ENCODE measurements at places on chromosomes 5 and 9. TPM values are rescaled to one million over a fixed set of nuclear protein-coding genes. Genes with fewer than 3 reads are reported as not detected.

DNA sequence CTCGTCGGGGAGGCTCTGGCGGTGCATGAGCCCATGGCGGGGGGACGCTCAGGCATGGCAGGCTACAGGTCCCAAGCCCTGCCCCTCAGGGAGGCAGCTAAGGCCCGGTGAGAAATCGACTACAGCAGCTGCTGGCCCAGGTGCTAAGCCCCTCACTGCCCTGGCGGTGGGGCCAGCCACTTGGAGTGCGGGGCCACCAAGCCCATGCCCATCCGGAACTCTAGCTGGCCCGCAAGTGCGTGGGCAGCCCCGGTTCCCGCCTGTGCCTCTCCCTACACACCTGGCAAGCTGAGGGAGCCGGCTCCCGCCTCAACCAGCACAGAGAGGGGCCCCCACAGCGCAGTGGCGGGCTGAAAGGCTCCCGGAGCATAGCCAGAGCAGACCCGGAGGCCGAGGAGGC is 1896.9 kb upstream of the CDH6 start:
- ATAC-seq, result no peak

GRCh38 chr9:6782981-6783380 is 25.2 kb downstream of the KDM4C start:
- no peak for ATAC-seq

- ATAC-seq, result peak; percentile 38
These were observed 467 bp downstream of the CNOT6 start for GRCh38 chr5:180494510-180495181.

GRCh38 chr5:36836831-36837230 is 39.7 kb upstream of the NIPBL start:
- ATAC-seq, result no peak

GRCh38 chr5:157842787-157843186 is 16.2 kb downstream of the CLINT1 start:
- ATAC-seq, result no peak

- no peak for ATAC-seq
These were observed 97.9 kb upstream of the LPAR1 start for GRCh38 chr9:111136180-111136579.

DNA sequence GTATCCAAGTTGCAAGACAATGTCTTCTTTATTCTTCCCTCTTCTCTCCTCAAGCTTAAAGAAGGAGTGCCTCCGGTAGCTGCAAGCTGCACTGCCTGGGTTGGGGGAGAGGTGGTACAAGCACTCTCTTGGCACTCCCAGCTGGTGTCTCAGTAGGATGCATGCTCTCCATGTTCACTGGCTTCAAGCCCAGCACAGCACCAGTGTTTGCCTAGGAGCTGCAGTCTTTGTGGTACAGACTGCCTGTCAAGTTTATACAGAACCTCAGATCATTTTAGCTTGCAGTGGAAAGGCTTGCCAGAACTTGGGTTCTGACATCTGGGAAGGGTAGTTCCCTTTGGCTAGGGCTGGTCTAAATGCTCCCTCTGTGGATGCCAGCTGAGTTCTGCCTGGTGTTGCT is 505.6 kb downstream of the MAN2A1 start:
- ATAC-seq, result no peak

- peak; percentile 85 for ATAC-seq
These were observed 4.5 kb downstream of the FANCC start for GRCh38 chr9:95313010-95313498.

DNA sequence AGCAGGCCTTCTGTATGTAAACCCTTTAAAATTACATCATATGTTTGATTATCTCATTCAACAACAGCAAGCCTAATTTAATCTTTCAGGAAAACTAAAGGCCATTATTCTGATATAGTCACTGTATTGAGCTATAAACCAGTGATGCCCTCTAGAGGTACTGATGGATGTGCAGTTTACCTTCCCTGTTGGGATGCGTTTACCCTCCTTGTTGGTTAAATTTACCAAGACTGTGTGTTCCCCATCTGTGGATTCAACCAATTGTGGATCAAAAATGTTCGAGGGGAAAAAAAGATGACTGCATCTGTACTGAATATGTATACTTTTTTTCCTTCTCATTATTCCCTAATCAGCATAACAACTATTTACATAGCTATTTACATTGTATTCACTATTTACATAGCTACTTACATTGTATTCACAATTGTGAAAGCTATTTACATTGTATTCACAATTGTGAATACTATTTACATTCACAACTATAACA is 3.7 kb upstream of the BAAT start:
- ATAC-seq, result peak; percentile 37

DNA sequence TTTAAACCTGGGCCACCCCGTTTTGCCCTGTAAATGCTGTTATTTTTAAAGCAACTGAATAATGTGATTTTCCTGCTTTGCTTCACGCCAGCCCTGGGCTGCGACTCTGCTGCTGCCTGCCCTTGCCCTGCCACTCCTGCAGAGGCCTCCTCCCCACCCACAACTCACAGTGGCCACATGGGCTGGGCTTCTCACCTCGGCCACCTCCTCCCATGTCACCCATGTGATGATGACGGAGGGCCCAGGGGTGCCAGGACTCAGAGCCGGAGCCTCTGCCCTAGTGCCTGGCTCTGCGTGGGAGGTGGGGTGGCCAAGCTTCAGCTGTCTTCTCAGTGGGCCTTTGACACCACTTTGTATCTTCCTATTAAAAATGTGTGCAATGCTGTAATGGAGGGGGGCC is 48.1 kb upstream of the NKD2 start:
- ATAC-seq, result no peak

- peak; percentile 70 for ATAC-seq
These were observed 29.3 kb downstream of the PTPA start for GRCh38 chr9:129140397-129141065.

GRCh38 chr5:32545102-32545800 is 40.1 kb upstream of the SUB1 start:
- ATAC-seq, result no peak

DNA sequence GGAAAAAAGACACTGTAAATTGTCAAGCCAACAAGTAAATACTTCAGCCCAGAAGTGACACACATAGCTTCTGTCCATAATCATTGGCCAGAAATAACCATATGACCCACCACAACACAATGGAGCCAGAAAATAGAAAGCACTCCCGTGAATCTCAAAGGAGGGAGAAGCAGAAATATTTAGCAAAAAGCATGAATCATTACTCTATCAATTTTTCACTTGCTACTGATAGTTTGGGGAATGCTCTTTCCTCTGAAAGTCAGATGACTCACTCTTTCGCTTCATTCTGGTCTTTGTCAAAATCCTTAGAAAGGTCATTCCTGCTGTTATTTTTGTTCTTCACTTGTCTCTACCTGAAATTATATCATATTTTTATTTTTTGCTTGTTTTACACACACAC is 312.6 kb downstream of the TMEM232 start:
- no peak for ATAC-seq

DNA sequence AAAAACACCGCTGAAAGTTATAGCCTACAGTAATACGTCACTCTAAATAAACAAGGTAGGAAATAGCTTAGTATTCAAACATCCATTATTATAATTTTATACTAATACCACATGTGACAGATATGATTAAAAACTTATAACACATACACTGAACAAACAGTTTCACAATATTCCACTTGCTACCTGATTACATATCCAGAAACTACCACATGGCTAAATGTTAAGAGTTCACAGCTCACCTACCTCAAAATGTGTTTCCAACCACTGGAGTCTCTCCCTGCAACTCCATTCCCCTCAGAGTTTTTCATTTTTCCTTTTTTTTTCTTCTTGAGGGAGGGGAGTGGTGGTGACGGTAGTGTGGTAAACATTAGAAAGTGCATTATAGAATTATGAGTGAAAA is 12.1 kb downstream of the RICTOR start:
- no peak for ATAC-seq

DNA sequence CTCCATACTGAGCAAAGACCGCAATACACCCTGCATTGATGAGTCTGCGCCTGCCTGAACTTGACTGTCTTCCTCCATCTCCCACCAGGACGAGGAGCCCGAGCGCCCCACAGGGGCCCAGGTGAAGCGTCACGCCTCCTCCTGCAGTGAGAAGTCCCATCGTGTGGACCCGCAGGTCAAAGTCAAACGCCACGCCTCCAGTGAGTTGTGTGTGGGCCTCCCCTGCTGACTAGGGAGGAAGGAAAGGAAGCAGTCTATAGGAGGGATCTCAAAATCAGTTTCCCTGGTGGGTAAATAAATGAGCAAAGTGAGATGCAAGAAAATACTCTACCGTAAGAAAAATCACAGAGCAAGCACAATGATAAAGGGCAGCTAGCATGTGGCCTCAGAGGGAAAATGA is 22.8 kb upstream of the GRPEL2 start:
- no peak for ATAC-seq

DNA sequence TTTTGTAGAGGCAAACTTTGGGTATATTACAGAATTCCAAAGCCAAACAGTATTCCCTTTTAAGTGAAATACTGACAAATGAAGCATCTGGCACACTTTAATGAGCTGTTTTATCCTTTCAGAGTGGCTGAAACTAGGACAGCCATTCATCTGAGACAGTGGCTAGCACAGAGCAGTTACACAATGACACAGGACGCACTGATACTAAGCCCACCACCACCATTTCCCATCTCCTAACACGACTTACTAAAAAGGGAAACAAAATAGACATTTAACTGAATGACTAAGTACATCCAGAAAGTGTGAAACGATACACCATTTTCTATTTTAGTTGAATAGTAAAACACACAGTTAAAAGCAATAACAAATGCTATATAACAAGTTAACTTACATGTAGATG is 120.4 kb upstream of the RETREG1 start:
- ATAC-seq, result no peak

- ATAC-seq, result no peak
These were observed 204.1 kb upstream of the EFNA5 start for GRCh38 chr5:107874795-107875194.

- ATAC-seq, result peak; percentile 44
These were observed 250.9 kb downstream of the CD180 start for GRCh38 chr5:66945389-66946349.

DNA sequence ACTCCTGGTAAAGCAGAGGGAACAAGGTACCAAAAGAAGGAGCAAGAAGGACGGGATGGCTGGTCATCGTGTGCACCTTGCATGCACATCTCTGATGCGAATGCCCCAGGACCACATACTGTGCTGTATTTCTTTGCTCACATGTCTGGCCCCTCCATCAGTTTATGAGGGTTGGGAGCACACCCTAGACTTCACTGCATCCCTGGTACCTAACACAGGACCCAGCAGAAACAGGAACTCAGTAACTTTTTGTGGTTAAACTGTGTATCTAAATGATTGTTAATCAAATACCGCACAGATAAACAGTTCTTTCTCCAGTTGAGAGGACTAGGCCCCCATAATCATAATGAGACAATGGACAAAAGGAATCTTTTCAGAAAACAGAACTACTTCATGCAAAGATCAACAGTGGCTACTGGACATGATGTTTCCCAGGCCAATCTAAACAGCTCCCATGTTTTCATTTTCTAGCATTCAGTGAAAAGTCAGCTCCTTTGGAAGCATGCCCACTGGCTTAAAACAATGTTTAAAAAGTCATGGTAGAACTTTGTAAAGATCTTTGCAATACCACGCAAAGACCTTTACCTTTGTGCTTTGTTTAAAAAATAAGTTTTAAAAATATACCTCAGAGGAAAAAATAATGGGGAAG is 55.5 kb upstream of the IFNK start:
- no peak for ATAC-seq

Gene EIF4E1B
- total RNA-seq, result not detected

Gene NR2F1
- total RNA-seq, result 2.7 TPM

Gene PHF24
- 0.48 TPM for total RNA-seq

Gene GARIN3
- total RNA-seq, result not detected

Gene CDH12
- total RNA-seq, result not detected

Gene CCL27
- 0.20 TPM for total RNA-seq

Gene ANKRD31
- 0.32 TPM for total RNA-seq

Gene NR6A1
- total RNA-seq, result 1.7 TPM

Gene DDX4
- not detected for total RNA-seq

Gene ANP32B
- 102 TPM for total RNA-seq

Gene PCDH1
- 62.7 TPM for total RNA-seq

Gene SNCAIP
- 2.3 TPM for total RNA-seq

Gene BTNL9
- 2.5 TPM for total RNA-seq

Gene SV2C
- total RNA-seq, result 0.12 TPM
